ENCODE measurements at places on chromosomes 11 and 22. TPM values are rescaled to one million over a fixed set of nuclear protein-coding genes. Genes with fewer than 3 reads are reported as not detected.

FIBIN gene
- polyA plus RNA-seq: 3.9 TPM

TBX10 gene
- polyA plus RNA-seq: not detected

KRTAP5-7 gene
- polyA plus RNA-seq: not detected

SIK3 gene
- 7.8 TPM for polyA plus RNA-seq

OR52A1 gene
- not detected for polyA plus RNA-seq

DEFB131B gene
- not detected for polyA plus RNA-seq

CSF2RB gene
- 1.2 TPM for polyA plus RNA-seq

ASPHD2 gene
- 1.9 TPM for polyA plus RNA-seq

PC gene
- 20.2 TPM for polyA plus RNA-seq

GRIA4 gene
- 4.4 TPM for polyA plus RNA-seq

YAP1 gene
- 27.4 TPM for polyA plus RNA-seq

NUP160 gene
- polyA plus RNA-seq: 7.9 TPM

CNIH2 gene
- 1.5 TPM for polyA plus RNA-seq

AQP11 gene
- polyA plus RNA-seq: not detected

GAL gene
- not detected for polyA plus RNA-seq

SCGB1D2 gene
- polyA plus RNA-seq: not detected

OR8G1 gene
- not detected for polyA plus RNA-seq

BCR gene
- polyA plus RNA-seq: 14.7 TPM

OSM gene
- 22.7 TPM for polyA plus RNA-seq

MUC2 gene
- polyA plus RNA-seq: not detected

UBE4A gene
- 11.8 TPM for polyA plus RNA-seq
